ENCODE measurements at places on chromosomes 3 and 15.

GRCh38 chr3:54573858-54574257 is 354.0 kb downstream of the LRTM1 start:
- H3K4me3 ChIP-seq, result no peak overlapping the region
- no peak for DNase-seq
- H3K36me3 ChIP-seq, result no peaks in the 10 kb centered on the region
- H3K4me1 ChIP-seq, result no peaks in the 10 kb centered on the region

- peaks cover 3% of the 10 kb centered on the region for H3K36me3 ChIP-seq
- H3K27me3 ChIP-seq, result no peaks in the 10 kb centered on the region
- no peak overlapping the region for H3K27ac ChIP-seq
- H3K4me3 ChIP-seq, result no peak overlapping the region
- DNase-seq, result no peak
- H3K4me1 ChIP-seq, result peaks cover 2% of the 10 kb centered on the region
These were observed 39.5 kb upstream of the SCAANT1 start for GRCh38 chr3:63951492-63952247.

- peaks cover 2% of the 10 kb centered on the region for H3K36me3 ChIP-seq
- no peak overlapping the region for H3K4me3 ChIP-seq
- no peak overlapping the region for H3K27ac ChIP-seq
- H3K4me1 ChIP-seq, result peaks cover 13% of the 10 kb centered on the region
- H3K27me3 ChIP-seq, result no peaks in the 10 kb centered on the region
These were observed 10.1 kb upstream of the GPR171 start for GRCh38 chr3:151213151-151213550.

DNA sequence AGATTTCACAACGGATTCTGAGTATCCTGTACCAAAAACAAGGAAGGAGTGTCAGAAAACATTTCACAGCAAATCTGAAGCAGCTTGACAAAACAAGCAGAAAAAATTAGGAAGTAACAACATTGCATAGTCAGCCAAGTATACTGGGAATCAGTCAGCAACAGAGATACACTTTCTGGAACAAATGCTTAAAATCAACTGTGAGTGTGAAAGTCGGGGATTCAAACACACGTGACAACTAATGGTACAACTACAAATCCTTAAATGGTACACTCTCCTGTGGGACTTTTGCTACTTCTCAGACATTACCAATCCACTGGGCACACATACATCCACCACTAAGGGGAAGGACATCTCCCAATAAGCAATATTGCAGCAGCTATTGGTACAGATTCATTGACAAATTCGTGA is 296.6 kb upstream of the MME start:
- no peak overlapping the region for H3K27ac ChIP-seq
- no peaks in the 10 kb centered on the region for H3K27me3 ChIP-seq
- no peaks in the 10 kb centered on the region for H3K36me3 ChIP-seq
- no peaks in the 10 kb centered on the region for H3K4me1 ChIP-seq

GRCh38 chr3:151145713-151146070 is 57.3 kb downstream of the GPR171 start:
- H3K4me1 ChIP-seq, result peaks cover 45% of the 10 kb centered on the region
- no peak for DNase-seq
- no peaks in the 10 kb centered on the region for H3K36me3 ChIP-seq
- peak overlapping the region; percentile 70 for H3K27ac ChIP-seq
- no peak overlapping the region for H3K4me3 ChIP-seq

- no peaks in the 10 kb centered on the region for H3K4me1 ChIP-seq
- H3K36me3 ChIP-seq, result no peaks in the 10 kb centered on the region
- no peaks in the 10 kb centered on the region for H3K27me3 ChIP-seq
- DNase-seq, result peak; percentile 78
- no peak overlapping the region for H3K4me3 ChIP-seq
These were observed 14.4 kb downstream of the ATP13A3 start for GRCh38 chr3:194472290-194472920.

GRCh38 chr3:144380849-144381248 is 409.2 kb downstream of the DIPK2A start:
- no peak overlapping the region for H3K27ac ChIP-seq
- no peak for DNase-seq
- no peak overlapping the region for H3K4me3 ChIP-seq
- H3K36me3 ChIP-seq, result no peaks in the 10 kb centered on the region
- H3K27me3 ChIP-seq, result no peaks in the 10 kb centered on the region
- H3K4me1 ChIP-seq, result no peaks in the 10 kb centered on the region

DNA sequence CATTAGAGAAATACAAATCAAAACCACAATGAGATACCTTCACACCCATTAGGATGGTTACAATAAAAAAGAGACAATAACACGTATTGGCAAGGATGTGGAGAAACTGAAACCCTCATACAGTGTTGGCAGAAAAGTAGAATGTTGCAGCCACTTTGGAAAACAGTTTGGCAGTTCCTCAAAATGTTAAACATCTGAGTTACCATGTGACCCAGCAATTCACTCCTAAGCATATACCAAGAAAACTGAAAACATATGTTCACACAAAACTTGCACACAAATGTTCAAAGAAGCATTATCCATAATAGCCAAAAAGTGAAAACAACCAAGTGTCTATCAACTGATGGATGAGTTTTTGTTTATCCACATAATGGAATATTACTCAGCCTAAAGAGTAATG is 166.9 kb upstream of the FAM3D start:
- peak; percentile 20 for DNase-seq
- no peak overlapping the region for H3K4me3 ChIP-seq
- no peaks in the 10 kb centered on the region for H3K27me3 ChIP-seq
- no peaks in the 10 kb centered on the region for H3K36me3 ChIP-seq

DNA sequence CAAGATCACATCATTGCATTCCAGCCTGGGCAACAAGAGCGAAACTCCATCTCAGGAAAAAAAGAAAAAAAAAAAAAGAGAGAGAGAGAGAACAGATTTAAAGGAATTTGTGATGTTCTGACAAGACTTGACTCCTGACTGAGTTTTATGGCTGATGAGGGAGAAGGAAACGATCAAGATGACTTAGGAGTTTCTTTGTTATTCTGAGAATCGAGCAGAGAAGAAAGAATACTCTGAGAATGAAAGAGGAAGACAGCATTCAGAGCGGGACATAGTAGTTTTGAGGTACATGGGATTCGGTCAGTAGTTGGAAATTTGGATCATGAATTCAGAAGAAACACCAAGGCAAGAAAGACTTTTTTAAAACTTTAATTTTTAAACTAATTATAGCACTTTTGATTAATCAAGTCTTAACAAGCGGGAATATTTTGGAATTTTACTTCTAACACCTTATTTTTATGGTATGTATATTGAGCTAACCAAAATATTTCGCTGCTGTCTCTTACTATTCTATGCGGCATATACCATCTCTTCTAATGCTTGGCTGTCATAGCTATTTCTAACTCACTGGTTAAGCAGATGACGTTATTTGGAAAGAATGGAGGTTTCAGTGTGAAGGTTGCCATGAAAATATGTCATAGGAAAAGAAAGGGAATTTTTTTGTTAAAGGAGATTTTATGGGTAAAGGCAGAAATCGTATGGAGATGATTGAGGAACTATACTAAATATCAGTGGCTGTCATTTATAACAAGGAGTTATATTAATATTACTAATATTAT is 644.1 kb downstream of the RBMS3 start:
- DNase-seq, result no peak
- no peaks in the 10 kb centered on the region for H3K36me3 ChIP-seq
- no peak overlapping the region for H3K27ac ChIP-seq

- no peak for DNase-seq
- H3K27me3 ChIP-seq, result no peaks in the 10 kb centered on the region
- H3K36me3 ChIP-seq, result peaks cover 46% of the 10 kb centered on the region
- H3K27ac ChIP-seq, result no peak overlapping the region
- no peak overlapping the region for H3K4me3 ChIP-seq
These were observed 35.6 kb downstream of the PDCD6IP start for GRCh38 chr3:33834096-33834453.

- H3K27me3 ChIP-seq, result no peaks in the 10 kb centered on the region
- H3K4me1 ChIP-seq, result peaks cover 17% of the 10 kb centered on the region
- H3K27ac ChIP-seq, result no peak overlapping the region
- H3K4me3 ChIP-seq, result no peak overlapping the region
These were observed 6.5 kb upstream of the PHLDB2 start for GRCh38 chr3:111852540-111852939.

- H3K36me3 ChIP-seq, result peaks cover 19% of the 10 kb centered on the region
- H3K27ac ChIP-seq, result peak overlapping the region; percentile 67
- peaks cover 25% of the 10 kb centered on the region for H3K4me1 ChIP-seq
- no peaks in the 10 kb centered on the region for H3K27me3 ChIP-seq
- H3K4me3 ChIP-seq, result peak overlapping the region; percentile 89
These were observed 40.5 kb upstream of the AP3B2 start for GRCh38 chr15:82749951-82750830.

GRCh38 chr3:119170821-119171220 is 2.6 kb upstream of the UPK1B start:
- H3K4me3 ChIP-seq, result no peak overlapping the region
- H3K36me3 ChIP-seq, result no peaks in the 10 kb centered on the region
- H3K4me1 ChIP-seq, result no peaks in the 10 kb centered on the region
- peaks cover 13% of the 10 kb centered on the region for H3K27me3 ChIP-seq

- H3K27ac ChIP-seq, result no peak overlapping the region
- H3K36me3 ChIP-seq, result no peaks in the 10 kb centered on the region
- no peak for DNase-seq
- H3K4me1 ChIP-seq, result no peaks in the 10 kb centered on the region
These were observed 2.8 kb downstream of the CPN2 start for GRCh38 chr3:194348354-194348753.

DNA sequence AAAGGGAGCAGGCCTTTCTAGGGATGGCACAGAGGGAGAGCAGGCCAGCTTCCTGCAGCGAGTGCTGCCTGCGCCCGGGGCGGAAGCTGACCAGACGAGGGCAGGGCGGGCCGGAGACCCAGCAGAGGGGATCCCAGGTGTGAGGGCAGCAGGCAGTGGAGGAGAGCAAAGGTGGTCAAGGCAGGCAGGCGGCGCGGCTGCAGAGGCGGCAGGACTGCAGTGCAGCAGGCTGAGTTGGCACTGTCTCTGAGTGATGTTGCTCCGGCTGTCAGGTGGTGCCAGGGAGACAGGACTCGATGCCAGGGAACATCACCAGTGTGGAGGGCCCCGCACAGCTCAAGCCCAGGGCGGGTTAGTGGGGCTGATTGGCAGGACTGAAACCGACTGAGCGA is 22.3 kb upstream of the PLXNA1 start:
- no peak overlapping the region for H3K27ac ChIP-seq
- peaks cover 7% of the 10 kb centered on the region for H3K4me1 ChIP-seq
- no peak overlapping the region for H3K4me3 ChIP-seq
- peaks cover 4% of the 10 kb centered on the region for H3K36me3 ChIP-seq
- H3K27me3 ChIP-seq, result peaks cover 27% of the 10 kb centered on the region

DNA sequence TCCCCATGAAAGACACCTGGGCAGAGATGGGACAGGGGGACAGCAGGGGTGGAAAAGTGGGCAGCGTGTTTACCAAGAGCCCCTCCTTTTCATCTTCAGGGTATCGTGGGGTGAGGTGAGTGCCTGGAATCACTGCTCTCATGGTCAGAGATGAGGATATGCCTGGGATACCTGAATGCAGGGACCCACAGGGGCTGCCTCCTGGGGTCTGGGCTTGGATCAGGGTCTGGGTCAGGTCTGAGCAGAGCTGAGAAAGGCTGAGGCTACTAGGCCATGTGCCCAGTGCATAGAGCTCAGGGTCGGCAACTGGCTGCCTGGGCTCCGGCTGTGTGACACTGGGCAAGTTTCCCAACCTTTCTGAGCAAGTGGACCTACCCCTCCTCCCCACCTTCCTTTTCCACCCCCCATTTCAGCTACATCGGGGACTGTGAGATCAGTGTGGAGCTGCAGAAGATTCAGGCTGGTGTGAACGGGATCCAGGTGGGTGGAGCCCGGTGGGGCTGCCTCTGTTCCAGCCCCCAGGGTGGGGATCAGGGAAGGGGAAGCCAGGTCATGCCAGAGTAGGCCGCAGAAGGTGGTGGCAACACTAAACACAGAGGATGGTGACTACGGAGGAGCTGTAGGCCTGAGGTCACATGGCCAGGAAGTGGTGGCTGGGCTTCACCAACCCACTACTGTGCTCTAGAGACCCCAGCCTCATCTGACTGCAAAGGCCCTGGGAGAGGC is 24.5 kb downstream of the ESYT3 start:
- no peaks in the 10 kb centered on the region for H3K4me1 ChIP-seq
- no peak overlapping the region for H3K27ac ChIP-seq
- no peak for DNase-seq

DNA sequence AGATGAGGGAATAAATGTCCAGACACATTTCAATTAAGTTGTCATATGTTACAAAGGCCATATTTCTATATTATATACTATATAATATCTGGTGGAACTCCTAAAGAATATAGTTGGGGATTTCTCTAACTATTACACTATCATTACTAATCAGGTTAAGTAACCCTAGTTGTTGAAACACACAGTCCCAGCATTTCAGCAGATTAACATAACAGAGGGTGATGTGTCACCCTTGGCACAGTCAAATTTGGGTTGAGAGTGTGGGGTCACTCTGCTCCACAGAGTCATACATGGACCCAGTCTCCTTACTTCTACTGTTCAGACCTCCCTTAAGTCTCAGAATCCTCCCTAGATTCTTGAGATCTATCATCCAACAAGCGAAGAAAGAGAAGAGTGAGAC is 496.4 kb upstream of the MDFIC2 start:
- no peaks in the 10 kb centered on the region for H3K36me3 ChIP-seq
- DNase-seq, result no peak
- H3K4me1 ChIP-seq, result no peaks in the 10 kb centered on the region
- no peaks in the 10 kb centered on the region for H3K27me3 ChIP-seq

DNA sequence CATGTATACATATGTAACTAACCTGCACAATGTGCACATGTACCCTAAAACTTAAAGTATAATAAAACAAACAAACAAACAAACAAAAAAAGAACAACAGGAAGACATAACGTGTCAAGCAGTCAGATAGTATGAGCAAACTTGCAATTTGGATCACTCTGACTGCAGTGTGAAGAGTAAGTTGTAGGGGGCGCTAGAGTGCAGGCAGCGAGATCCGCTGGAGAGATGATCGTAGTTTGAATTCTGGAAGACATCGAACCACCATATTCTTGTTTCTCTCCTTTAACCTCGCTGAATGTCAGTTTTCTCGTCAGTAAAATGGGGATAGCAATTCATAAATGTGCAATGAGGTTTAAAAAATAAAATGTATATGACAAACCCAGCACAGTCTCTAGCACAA is 165.2 kb upstream of the LMCD1 start:
- no peaks in the 10 kb centered on the region for H3K27me3 ChIP-seq
- H3K4me1 ChIP-seq, result peaks cover 12% of the 10 kb centered on the region
- no peak overlapping the region for H3K4me3 ChIP-seq
- H3K27ac ChIP-seq, result no peak overlapping the region

- no peak for DNase-seq
- no peaks in the 10 kb centered on the region for H3K27me3 ChIP-seq
- no peak overlapping the region for H3K27ac ChIP-seq
- H3K4me3 ChIP-seq, result no peak overlapping the region
These were observed 321.8 kb downstream of the TBC1D5 start for GRCh38 chr3:17420668-17421067.

DNA sequence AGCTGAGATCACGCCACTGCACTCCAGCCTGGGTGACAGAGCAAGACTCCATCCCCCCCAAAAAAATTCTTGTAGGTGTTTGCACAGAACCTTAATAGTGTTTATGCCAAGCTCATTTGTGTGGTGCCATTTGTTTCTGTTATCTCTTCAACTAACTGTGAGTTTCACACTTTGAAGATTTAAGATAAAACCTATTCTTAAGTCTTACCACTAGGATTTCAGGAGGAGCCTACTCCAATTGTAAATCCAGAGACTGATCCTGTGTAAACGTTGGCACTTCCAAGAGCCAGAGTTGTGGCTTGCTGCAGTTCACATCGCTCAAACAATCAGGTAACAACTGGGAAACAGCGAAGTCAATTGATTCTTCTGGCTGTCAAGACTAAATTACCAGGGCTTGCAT is 242.4 kb upstream of the SATB1 start:
- DNase-seq, result no peak
- no peaks in the 10 kb centered on the region for H3K36me3 ChIP-seq
- peaks cover 2% of the 10 kb centered on the region for H3K4me1 ChIP-seq
- no peak overlapping the region for H3K4me3 ChIP-seq

Data from common myeloid progenitor, CD34-positive (primary cell).